ENCODE measurements at places on chromosomes 3 and 15.

GRCh38 chr3:15055019-15055557 is 10.0 kb downstream of the MRPS25 start:
- peak; percentile 54 for DNase-seq

GRCh38 chr3:197144188-197144587 is 114.6 kb upstream of the MELTF start:
- DNase-seq, result no peak

- no peak for DNase-seq
These were observed 108.2 kb upstream of the UBE2E2 start for GRCh38 chr3:23094890-23095462.

- no peak for DNase-seq
These were observed 4.6 kb upstream of the PRICKLE2 start for GRCh38 chr3:64229903-64230302.

DNA sequence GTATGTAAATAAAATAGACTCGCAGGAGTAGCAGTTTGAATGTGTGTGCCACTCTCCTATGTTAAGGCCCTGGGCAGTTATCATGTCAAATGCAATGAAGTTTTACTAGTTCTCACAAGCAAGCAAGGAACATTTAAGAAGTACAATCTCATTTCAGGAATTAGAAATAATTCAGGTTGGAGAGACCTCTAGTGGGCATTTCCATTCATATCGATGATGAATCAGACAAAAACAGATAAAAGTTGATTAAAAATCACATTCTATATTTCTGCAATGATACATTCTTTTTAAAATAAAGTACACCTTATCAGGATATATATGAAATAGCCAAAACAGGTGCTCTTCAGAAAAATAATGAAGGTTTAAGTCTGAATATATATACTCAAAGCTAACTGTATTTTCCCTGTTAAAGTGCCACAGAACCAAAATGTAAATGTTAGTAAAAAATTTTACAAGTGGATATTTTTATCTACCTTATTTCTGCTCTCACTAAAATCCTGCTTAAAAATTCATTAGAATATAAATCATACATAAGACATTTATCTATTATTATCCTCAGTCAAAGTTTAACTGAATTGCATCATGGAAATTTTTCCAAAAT is 492.4 kb upstream of the FRG2C start:
- DNase-seq, result no peak

DNA sequence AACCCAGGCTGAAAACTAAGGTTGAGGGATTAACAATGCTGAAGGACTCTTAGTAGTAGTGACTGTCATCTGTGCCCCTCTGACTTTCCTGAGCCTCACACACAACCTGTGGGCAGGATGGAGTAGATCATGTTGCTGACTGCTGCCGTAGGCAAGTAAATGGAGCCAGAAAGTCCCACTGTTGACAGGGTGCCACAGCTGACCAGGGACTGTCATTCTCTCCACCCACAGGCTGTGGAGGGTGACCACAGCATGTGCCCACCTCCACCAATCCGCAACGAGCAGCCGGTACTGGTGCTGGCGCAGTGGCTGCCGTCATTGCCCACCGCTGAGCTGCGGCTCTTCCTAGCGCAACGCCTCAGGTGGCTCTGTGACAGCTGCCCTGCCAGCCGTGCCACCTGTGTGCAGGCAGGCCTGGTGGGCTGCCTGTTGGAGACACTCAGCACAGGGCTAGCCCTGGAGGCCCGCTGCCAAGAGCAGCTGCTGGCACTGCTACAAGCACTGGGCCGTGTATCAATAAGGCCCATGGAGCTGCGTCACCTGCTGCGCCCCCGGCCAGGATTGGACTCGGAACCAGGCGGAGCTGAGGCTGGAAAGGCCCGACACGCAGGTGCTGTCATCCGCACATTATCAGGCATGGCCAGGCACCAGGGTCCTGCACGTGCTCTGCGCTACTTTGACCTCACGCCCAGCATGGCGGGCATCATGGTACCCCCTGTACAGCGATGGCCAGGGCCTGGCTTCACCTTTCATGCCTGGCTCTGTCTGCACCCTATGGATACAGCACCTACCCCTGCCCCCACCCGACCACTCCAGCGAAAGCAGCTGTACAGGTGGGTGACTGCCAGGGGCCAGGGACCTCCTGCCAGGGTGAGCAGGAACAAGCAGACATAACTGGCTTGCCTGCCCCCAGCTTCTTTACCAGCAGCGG is 15.6 kb downstream of the NBEAL2 start:
- no peak for DNase-seq

GRCh38 chr15:50051811-50052419 is 67.1 kb downstream of the ATP8B4 start:
- no peak for DNase-seq

GRCh38 chr15:41337631-41338522 is 5.2 kb downstream of the NUSAP1 start:
- DNase-seq, result no peak

- no peak for DNase-seq
These were observed 114.9 kb downstream of the TNIK start for GRCh38 chr3:171345107-171345843.

DNA sequence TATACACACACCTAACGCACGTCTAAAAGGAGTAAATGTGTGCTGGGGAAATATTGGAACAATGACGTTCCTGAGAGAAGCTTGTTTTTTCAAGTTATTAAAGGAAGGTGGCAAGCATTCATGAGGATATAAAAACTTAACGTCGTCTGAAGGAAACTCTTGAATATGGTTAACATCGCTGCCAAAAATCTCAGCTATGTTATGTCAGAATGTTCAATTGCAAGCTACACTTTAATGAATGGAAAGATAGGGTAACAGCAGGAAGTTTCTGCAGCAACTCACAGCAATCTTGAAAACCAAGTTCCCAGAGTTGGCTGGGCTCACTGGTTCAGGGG is 54.3 kb upstream of the MEF2A start:
- DNase-seq, result no peak

DNA sequence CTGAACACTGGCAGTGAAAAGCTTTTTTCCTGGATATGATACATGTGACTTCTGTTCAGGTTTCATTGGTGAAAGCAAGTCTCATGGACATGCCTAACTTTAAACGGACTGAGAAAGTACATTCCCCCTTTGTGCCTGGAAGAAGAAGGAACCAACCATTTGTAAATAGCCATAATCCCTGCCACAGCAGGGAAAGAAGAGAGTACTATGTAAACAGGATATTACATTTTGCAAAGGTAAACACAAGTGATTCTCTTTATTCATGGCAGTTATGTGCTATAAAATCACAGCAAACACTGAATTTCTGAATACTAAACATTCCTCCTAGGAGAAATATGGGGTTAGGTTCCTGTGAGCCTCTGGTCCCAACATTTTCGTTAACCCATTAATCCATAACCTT is 46.8 kb downstream of the PRICKLE2 start:
- no peak for DNase-seq
